ENCODE measurements at places on chromosomes 1 and 21.

DNA sequence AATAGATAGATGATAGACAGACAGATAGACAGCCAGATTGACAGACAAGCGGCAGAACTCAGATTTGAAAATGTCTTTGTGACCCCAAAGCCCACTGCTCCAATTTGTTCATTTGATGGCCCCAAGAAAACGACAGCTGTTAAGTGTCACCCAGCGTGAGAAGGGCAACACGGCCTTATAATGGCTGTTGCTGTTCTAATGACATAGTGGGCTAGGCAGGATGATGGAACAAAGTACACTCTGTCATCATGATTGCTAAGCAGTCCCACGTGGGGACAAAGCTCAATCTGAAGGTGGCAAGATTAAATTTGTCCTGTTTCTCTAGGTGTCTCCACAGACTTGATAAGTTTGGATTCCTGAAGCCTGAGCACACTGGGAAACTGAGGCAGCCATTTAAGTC, 112.9 kb downstream of the DAB1 start:
- no peak for DNase-seq

DNA sequence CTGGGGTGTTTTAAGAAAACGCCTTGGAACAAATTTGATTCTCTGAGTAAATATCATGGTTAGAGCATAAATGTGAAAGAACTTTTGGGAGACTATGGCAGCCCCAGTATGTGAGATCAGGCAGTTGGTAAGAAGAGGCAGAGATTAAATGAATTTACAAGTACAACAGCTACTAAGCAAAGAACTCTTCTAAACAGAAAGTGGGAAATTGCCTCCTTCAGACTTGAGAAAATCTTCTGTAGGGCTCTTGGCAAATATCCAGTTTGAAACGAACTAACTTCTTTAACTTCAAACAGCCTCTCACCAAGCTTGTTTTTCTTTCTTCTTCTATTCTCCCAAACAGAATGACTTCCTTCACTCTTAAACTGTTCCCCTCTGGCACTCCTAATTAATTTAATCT, 337.7 kb downstream of the SIPA1L2 start:
- no peak for DNase-seq

- DNase-seq: no peak
These were observed 14.0 kb upstream of the PODN start for GRCh38 chr1:53047737-53048736.

GRCh38 chr1:182845379-182845778, 6.2 kb downstream of the DHX9 start:
- DNase-seq: no peak

- DNase-seq: no peak
These were observed 625.8 kb downstream of the BRINP3 start for GRCh38 chr1:189851806-189852367.

- no peak for DNase-seq
These were observed 39.6 kb upstream of the TRABD2B start for GRCh38 chr1:48036710-48037355.
